ENCODE measurements at places on chromosomes 7 and 10. TPM values are rescaled to one million over a fixed set of nuclear protein-coding genes. Genes with fewer than 3 reads are reported as not detected.

KCTD7 gene
- 12.4 TPM for total RNA-seq

TUBB8 gene
- not detected for total RNA-seq

CFAP70 gene
- total RNA-seq = 6.0 TPM

WIPF3 gene
- total RNA-seq = 4.5 TPM

CAMK1D gene
- total RNA-seq = 13.7 TPM

CDK14 gene
- 33.9 TPM for total RNA-seq

Measured in kidney (tissue), 22 donors.